ENCODE measurements at places on chromosomes 2 and 18.

GRCh38 chr2:240922982-240923537, 16.9 kb downstream of the CROCC2 start:
- no peak for DNase-seq

- no peak for DNase-seq
Measured at GRCh38 chr2:810397-810796, 133.2 kb upstream of the TMEM18 start.

GRCh38 chr18:50586710-50587109, 26.8 kb downstream of the MAPK4 start:
- no peak for DNase-seq

DNA sequence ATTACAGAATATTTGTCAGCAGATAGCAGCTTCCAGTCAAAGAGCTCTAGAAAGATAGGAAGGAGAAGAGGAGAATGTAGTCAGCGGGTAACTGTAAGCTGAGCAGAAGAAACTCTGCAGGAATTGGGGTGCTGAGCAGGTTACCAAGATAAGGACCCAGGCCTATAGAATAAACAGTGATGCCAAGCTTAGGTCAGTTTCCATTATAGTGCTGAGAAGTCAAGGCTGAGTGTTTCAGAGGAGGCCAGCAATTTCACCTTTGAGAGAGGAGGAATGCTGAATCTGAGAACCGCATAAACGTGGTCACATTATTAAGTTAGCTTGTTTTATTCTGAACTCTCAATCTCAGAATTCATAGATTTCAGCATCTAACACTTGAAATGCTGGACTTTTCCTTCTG, 13.9 kb downstream of the NAB1 start:
- DNase-seq: no peak

GRCh38 chr2:37802211-37802752, 122.8 kb upstream of the RMDN2 start:
- no peak for DNase-seq

DNA sequence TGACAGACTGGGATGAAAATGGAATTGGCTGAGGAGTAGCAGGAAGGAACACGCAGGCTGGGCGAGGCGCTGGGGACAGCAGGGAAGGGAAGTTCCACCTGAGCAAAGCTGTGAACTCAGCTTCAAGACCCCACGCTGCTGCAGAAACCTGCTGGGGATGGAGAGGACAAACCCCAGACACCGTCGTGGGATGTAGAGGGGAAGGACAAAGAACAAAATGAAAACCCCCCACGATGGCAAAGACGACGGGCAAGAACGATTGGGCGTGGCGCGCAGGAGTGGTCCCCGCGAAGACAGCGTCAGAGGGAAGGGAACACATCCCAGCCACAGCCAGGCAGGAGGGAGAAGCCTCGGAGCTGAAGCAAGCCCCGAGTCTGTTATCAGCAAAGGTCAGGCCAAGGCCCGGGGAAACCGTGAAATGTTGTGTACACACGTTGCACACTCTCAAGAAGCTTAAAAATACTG, 222.9 kb downstream of the NDUFA10 start:
- DNase-seq: no peak

GRCh38 chr2:69238449-69239031, 148.5 kb downstream of the GFPT1 start:
- DNase-seq: no peak

- DNase-seq: no peak
Measured at GRCh38 chr2:121074293-121074932, 210.6 kb downstream of the TFCP2L1 start.

- DNase-seq: no peak
Measured at GRCh38 chr2:36469106-36469477, 113.5 kb downstream of the CRIM1 start.

- no peak for DNase-seq
Measured at GRCh38 chr2:235639428-235639773, 145.6 kb downstream of the AGAP1 start.

DNA sequence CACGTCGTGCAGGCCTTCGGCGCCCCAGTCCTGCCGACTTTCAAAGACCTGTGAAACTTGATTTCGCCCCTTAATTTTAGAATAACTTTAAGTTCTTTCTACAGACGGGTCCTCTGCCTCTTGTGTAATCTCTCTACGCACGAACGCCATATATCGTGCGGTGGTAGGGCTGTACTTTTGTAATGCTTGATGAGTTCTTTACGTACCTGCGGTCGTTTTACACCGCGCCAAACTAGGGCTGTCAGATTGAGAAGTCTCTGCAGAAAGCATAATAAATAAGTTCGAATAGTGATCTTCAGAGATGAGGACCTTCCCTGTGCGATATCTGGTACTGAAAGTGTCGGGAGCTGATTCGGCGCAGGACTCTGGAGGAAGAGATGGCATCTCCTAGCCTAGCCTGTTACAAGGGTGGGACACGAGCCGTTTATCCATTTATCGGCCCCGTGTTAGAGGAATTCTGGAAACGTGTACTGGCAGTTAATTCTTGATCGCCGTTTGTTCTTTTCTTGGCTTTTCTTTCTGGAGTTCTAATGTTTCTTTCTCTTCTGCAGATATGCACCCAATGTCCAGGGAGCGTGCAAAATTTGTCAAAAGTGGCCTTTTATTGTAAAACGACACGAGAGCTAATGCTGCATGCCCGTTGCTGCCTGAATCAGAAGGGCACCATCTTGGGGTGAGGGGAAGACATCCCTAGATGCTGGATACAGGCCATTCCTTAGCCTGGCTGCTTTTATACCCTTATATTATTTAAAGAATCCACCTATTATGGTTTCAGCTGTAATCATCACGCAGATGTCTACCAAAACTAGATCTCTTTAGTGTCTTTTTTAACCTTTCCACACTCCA, 781 bp upstream of the SLC5A6 start:
- no peak for DNase-seq

DNA sequence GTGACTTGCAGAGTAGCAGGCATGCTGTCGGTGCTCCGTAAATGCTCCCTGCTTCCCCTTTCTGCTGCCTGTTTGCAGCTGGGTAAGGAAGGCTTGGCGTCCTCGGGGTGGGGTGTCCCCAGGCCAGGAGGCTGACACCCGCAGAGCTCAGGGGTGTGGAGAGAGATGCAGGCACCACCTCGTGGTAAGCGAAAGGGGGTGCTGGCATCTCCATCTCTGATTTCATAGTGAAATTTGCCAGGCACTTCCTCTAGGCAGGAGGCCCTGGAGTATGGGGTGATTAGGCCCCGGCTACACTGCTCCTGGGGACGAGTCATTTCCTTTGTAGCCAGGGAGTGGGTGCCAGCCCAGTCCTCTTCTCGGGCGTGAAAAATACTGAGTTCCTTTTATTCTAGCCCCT, 160.4 kb downstream of the KLHL29 start:
- DNase-seq: no peak

DNA sequence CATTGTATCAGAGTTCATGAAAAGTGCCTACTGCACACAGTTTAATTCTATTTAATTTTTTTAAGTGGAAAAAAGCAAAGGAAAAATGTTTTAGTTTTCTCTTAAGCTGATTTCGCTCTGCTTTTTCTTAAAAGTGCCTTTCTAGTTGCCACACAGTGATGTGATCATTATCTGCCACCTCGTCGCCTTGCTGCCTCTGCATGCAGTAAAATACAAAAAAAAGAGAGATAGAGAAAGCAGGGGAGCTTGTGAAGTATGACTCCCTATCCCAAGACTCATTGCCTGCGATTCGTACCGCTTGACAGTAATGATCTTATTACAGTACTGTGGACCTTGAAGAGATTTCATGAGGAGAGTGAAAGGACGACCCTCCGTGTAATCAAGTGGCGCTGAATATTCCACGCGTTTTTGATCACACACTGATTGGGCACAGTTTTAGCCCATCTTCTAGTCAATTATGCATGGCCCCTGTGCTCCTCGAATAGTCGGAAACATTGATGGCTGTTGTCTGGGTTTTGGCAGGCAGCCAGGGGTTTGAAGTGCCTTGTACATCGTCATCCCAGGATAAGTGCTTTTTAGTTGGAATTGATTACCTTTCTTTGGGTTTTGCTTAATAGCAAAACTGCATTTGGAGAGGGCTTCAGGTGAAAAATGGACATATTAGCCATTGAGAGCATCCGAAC, 188.3 kb downstream of the GBX2 start:
- DNase-seq: no peak

DNA sequence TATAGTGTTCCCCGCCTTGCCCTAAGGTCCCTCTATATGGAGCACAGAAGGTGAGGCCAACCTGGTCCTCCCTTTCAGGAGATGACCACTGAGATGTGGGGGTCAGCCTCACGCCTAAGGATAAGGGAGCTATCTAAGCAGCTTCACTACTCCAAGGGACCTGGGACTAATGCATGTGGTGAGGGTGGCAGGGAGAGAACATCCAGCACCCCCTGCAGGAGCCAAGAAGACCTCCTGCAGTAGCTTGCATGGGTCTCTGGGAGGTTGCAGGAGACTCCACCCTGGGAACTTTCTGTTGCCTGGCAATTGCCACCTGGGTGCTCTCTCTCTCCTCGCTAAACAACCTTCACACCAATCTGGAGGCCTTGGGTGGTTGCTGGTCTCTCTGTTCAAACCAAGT, 93.0 kb upstream of the KLHL29 start:
- no peak for DNase-seq

DNA sequence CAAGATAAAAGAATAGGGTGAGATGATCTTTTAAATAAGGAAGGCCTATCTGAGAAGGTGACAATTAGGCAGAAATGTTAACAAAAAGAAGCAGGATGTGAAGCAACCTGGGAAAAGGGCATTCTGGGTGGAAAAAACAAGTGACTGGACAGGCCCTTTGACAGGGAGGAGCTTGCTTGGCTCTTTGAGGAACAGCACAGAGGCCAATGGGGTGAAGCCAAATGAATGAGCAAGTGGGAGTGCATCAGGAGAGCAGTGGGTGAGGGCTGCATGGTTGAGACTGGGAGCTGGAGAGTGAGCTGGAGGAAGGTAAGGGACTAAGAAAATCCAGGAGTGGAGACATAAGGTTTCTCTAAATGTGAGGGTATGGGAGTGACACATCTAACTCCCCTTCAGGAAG, 126.9 kb downstream of the TDRD15 start:
- no peak for DNase-seq

Data from activated T-cell treated with anti-CD3 and anti-CD28 coated beads for 48 hours (primary cell).